ENCODE measurements at places on chromosomes 2 and 18.

- no peak for DNase-seq
Observed at GRCh38 chr2:118658596-118659198, 188.8 kb downstream of the EN1 start.

- DNase-seq, result no peak
Observed at GRCh38 chr18:72444798-72445155, 99.4 kb downstream of the CBLN2 start.

- DNase-seq, result no peak
Observed at GRCh38 chr2:95374451-95374920, 28.0 kb upstream of the FAHD2A start.

GRCh38 chr18:75157851-75158250 is 51.1 kb downstream of the PTGR3 start:
- DNase-seq, result no peak

DNA sequence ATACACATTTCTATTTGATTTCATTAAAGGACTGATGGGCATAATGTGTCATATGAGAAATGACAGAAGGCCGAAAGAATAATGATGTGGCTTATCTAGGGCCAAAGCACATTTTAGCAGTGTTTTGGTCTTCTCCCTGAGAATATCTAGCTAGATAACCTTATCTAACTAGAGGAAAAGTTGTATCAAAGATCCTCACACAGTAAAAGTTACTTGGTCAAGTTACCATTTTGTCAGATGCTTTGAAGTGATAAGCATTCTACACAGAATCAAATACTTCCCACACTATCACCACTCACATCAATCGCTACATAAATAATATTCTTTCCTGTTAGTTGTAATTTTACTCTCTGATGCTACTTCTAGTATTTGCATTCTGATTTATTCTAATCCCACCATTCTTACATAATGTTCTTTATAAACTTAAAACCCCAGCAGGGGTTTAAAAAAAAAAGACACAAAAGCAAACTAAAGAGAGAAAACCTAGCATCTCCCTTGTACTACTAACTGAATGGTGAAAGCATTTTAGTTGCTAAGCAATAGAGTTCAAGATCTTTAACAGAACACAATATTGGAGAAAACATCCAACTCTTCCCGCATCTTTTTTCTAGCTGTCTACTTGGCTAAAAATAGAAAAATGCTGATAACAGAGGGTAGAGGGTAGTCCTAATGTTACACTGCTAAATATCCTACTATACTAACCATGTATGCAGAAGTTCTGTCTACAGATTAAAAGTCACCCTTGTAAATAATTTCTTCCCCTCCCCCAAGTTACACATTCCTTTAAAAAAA is 8.0 kb downstream of the XPO1 start:
- no peak for DNase-seq

- no peak for DNase-seq
Observed at GRCh38 chr2:239821694-239822075, 203.5 kb downstream of the NDUFA10 start.

GRCh38 chr2:109079590-109079989 is 49.4 kb upstream of the SH3RF3 start:
- no peak for DNase-seq

- DNase-seq, result no peak
Observed at GRCh38 chr2:213545481-213545880, 261.2 kb downstream of the SPAG16 start.

- DNase-seq, result no peak
Observed at GRCh38 chr18:10748641-10749040, 222.8 kb downstream of the NAPG start.

DNA sequence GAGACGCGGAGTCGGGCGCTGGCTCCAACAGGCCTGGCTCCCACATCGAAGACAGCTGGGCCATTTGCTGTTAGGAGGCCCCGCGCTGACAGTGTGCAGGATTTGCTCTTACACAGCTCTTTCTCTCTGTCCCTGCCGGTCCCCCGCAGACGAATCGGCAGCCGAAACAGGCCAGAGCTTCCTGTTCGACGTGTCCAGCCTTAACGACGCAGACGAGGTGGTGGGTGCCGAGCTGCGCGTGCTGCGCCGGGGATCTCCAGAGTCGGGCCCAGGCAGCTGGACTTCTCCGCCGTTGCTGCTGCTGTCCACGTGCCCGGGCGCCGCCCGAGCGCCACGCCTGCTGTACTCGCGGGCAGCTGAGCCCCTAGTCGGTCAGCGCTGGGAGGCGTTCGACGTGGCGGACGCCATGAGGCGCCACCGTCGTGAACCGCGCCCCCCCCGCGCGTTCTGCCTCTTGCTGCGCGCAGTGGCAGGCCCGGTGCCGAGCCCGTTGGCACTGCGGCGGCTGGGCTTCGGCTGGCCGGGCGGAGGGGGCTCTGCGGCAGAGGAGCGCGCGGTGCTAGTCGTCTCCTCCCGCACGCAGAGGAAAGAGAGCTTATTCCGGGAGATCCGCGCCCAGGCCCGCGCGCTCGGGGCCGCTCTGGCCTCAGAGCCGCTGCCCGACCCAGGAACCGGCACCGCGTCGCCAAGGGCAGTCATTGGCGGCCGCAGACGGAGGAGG is 3.5 kb downstream of the GDF7 start:
- no peak for DNase-seq

DNA sequence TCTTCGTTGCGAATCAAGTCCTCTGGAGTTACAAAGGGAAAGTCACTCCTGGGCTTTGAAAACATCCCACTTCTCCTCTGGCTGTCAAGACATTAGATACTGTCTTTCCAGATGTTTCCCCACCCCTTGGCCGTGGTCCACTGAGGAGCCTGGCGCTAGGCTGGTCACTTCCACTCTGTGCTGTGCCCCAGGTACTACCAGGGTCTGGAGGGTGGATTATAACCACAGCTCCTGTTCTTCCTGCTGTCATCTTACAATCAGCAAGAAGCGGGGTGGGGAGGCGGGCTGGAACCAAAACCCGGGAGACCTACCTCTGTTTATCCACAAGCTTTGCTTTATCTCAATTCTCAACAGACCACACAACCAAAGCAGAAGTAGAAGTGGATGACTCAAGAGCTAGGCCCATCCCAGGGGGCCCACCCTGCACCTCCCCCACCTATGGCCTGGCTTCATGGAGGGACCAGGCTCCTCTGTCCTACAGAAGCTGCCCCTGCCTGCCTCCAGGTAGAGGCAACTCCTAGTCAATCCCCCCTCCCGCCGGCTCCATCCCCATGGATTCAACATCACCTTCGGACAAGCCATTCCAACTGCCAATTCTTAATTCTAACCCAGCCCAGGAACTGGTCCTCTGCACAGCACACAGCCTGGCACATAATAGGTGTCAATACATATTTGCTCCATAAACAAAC is 17.8 kb downstream of the SMAD7 start:
- DNase-seq, result no peak

GRCh38 chr2:143140864-143141661 is 11.8 kb downstream of the ARHGAP15 start:
- no peak for DNase-seq

DNA sequence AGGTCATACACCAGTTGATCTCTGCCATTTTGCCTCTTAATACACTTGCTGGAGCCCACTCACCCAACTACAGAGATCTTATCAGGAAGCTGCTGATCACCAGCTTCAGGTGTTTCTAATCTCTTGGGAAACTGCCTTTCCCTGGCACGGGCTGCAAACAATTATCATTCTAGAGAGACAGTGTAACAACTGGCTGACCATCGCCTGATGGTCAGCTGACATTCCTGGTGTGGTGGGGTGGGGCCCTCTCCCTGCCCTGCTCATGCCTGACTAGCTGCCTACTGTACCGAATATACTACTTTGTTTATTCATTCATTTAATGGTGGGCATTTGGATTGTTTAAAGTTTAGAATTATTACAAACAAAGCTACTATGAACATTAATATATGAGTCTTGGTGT is 311.5 kb downstream of the CBLN2 start:
- no peak for DNase-seq

- DNase-seq, result no peak
Observed at GRCh38 chr2:169362894-169363559, 693 bp upstream of the LRP2 start.

DNA sequence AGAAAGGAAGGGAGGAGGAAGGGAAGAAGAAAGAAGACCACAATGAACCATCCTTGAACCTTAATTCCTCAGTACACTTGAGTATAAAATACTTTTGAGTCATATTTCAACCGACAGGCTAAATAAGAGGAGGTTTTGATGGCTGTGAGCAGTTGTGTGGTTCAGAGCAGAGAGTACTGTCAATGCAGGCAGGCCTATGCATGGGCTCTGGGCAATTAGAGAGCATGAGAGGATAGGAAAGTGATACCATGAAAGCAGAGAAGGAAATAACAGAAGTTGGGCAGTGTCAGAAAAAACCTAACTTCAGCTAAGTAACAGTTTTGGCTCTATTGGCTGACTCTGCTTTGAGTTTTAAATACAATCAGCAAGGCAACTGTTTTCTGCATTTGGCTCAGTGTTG is 123.6 kb upstream of the STK17B start:
- DNase-seq, result no peak

GRCh38 chr2:211996857-211997256 is 541.7 kb downstream of the ERBB4 start:
- no peak for DNase-seq

GRCh38 chr2:36060133-36060532 is 295.4 kb upstream of the CRIM1 start:
- DNase-seq, result no peak

DNA sequence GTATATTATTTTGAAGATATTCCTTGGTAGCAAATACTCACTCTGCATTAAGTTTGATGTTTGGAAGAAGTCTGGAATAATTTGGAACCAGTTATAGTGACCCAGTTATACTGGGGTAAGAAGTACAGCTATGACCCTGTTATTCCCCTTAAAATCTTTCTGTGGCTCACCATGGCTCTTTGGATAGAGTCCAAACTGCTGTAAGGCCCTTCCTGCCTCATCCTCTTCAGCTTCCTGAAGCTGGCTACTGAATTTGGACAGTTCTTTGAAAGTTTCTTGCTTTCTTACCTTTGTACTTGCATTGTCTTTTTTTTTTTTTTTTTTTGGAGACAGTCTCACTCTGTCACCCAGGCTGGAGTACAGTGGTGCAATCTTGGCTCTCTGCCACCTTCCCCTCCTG is 85.6 kb downstream of the ABI2 start:
- no peak for DNase-seq

GRCh38 chr2:204261846-204262245 is 283.4 kb upstream of the PARD3B start:
- DNase-seq, result no peak

- DNase-seq, result no peak
Observed at GRCh38 chr2:164000176-164000575, 264.4 kb upstream of the FIGN start.

DNA sequence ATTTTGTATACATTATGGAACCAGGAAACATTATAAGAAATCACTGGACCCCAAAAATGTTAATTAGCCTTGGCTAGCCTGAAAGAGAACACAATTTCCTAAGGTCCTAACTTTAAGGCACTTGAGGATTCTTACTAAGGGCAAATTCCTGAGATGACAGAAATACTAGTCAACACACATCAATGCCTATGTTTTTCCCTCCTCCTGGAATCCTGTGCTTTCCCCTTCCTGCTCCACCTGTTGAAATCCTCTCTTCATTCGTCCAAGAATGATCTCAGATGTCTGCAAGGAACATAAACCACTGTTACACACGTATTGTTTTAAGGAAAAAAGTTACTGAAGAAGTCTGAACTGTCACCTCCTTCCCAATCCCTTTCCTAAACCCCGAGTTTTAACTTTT is 21.2 kb upstream of the DARS1 start:
- no peak for DNase-seq

DNA sequence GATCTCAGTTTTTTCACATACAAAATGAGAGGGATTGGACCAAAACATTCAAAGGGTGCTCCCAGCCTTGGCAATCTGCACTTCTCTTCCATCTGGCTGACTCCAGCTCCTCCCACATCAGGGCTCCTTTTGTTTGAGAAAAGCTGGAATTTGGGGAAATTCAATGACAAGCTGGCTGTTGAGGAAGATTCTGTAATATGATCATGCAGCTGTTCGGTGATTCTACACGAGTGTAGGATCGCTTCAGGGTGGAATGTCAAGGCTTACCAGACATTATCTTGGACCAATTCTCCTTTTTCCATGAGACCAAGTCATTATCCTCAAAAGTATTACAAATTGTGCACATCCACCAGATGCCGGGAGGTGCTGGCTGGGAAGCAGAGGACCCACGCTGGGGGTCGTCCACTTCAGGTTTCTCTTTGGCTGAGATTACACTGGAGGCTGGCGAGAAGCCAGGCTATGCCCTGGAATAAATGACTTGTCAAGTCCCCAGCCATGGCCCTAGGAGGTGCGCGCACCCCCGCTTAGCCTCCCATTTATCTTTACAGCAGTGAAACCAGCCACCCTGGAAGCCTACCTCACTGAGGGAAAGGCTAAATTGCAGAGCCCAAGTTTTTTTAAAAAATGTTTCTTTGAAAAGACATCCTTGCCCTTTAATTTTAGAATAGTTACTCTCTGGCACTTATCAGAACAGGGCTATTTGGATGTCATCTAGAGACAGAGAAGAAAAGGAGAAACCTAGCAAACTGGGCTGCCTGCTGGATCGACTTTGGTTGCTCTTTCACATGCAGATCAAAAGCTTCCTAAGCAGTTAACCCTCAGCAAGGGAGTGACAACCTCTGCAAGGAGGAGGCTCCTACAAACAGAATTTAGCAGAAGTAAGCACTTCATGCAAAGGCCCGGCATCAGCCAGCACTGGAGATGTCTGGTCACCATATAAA is 42.5 kb upstream of the LCLAT1 start:
- no peak for DNase-seq

- no peak for DNase-seq
Observed at GRCh38 chr2:9002313-9002636, 1.2 kb downstream of the MBOAT2 start.

DNA sequence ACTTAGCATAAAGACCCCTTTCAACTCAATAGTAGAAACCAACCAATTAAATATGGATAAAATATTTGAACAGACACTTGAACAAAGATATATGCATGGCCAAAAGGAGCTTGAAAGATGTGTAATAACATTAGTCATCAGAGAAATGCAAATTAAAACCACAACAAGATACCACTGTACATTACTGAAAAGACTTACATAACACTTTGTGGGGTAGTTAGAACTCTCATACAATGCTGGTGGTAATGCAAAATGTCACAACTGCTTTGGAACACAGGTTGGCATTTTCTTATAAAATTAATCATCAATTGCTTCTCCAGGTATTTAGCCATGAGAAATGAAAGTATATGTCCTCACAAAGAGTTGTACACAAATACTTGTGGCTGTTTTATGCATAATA is 60.7 kb downstream of the TTC27 start:
- no peak for DNase-seq

DNA sequence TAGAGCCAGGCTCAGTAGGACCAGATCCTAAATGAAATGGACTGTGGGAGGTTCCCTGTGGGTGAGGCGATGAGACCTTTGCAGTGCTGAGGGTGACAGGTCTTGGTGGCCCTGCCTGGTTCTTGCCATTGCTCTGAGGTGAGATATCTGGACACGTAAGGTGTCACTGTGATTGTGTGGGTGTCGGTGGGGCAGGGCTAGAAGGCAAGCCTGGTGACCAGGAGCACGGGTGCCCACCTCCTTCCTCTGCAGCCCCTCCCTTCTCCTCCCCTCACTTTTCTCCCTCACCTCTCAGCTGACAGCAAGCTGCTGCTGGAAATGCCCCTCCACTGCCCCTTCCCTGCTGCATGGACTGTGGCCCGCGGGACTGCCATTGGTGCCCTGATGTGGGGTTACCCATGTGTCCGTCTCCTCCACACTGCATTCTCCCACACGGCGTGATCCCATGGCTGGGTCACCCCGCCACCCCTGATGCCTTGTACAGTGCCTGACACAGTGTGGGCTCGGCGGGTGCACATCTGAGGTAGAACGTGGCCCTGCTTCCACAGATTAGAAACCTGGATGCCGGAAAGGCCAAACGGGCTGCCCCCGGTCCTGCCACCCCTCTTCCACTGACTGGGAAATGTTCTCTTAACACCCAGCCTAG is 55.6 kb upstream of the FOSL2 start:
- no peak for DNase-seq

GRCh38 chr18:39596891-39597290 is 2031.3 kb upstream of the CELF4 start:
- DNase-seq, result no peak
